ENCODE measurements at places on chromosomes 12 and 14. TPM values are rescaled to one million over a fixed set of nuclear protein-coding genes. Genes with fewer than 3 reads are reported as not detected.

NID2 gene
- total RNA-seq, result 264 TPM

PZP gene
- not detected for total RNA-seq

PCNX1 gene
- 68.2 TPM for total RNA-seq

CPM gene
- 3.0 TPM for total RNA-seq

OVCH1 gene
- not detected for total RNA-seq

TXNDC16 gene
- total RNA-seq, result 0.88 TPM

NEMP1 gene
- total RNA-seq, result 3.9 TPM

NR1H4 gene
- not detected for total RNA-seq

EFS gene
- total RNA-seq, result 1.8 TPM

G2E3 gene
- total RNA-seq, result 35.2 TPM

TTC8 gene
- 30.8 TPM for total RNA-seq

SIRT4 gene
- 2.7 TPM for total RNA-seq

GARIN6 gene
- total RNA-seq, result not detected

KCNA1 gene
- total RNA-seq, result not detected

DENND5B gene
- total RNA-seq, result 15.7 TPM

CDH24 gene
- total RNA-seq, result 9.7 TPM

PRH2 gene
- total RNA-seq, result 0.28 TPM

SIX6 gene
- not detected for total RNA-seq

BCAT1 gene
- total RNA-seq, result 379 TPM

NUDT4 gene
- total RNA-seq, result 49.6 TPM

DBX2 gene
- not detected for total RNA-seq

CLEC2A gene
- not detected for total RNA-seq

RERGL gene
- not detected for total RNA-seq

ANG gene
- 3.9 TPM for total RNA-seq

LYZ gene
- total RNA-seq, result not detected

ADCY4 gene
- 0.97 TPM for total RNA-seq

GLIPR1 gene
- total RNA-seq, result 47.2 TPM

ZFYVE26 gene
- 22.0 TPM for total RNA-seq

CABP1 gene
- 4.2 TPM for total RNA-seq

RGS6 gene
- total RNA-seq, result not detected

RDH5 gene
- total RNA-seq, result 3.3 TPM

SLC2A14 gene
- total RNA-seq, result not detected

SCN8A gene
- 38.6 TPM for total RNA-seq

CCDC77 gene
- 4.5 TPM for total RNA-seq

HSPB8 gene
- 26.0 TPM for total RNA-seq

OTX2 gene
- total RNA-seq, result not detected

EPYC gene
- total RNA-seq, result not detected

ACTN1 gene
- 1,122 TPM for total RNA-seq

KLRK1 gene
- not detected for total RNA-seq

MANSC4 gene
- total RNA-seq, result 0.89 TPM

TSPAN19 gene
- not detected for total RNA-seq

KCNA5 gene
- not detected for total RNA-seq

PMCH gene
- total RNA-seq, result not detected

HHIPL1 gene
- 7.7 TPM for total RNA-seq

STON2 gene
- not detected for total RNA-seq

OTOGL gene
- under 0.01 TPM for total RNA-seq

RHNO1 gene
- total RNA-seq, result 16.1 TPM

PSEN1 gene
- total RNA-seq, result 49.1 TPM

DLGAP5 gene
- total RNA-seq, result 23.8 TPM

FAM186B gene
- total RNA-seq, result 0.09 TPM

CKB gene
- 5.6 TPM for total RNA-seq

RNASE2 gene
- not detected for total RNA-seq
